ENCODE measurements at places on chromosomes 6 and 20. TPM values are rescaled to one million over a fixed set of nuclear protein-coding genes. Genes with fewer than 3 reads are reported as not detected.

The SLC12A5 gene
- total RNA-seq: 2.0 TPM

- H3K4me1 ChIP-seq: no peaks in the 10 kb centered on the region
- DNase-seq: no peak
- H3K4me3 ChIP-seq: no peak overlapping the region
- H3K27ac ChIP-seq: no peak overlapping the region
Observed at GRCh38 chr6:168988280-168988679, 265.4 kb downstream of the THBS2 start.

DNA sequence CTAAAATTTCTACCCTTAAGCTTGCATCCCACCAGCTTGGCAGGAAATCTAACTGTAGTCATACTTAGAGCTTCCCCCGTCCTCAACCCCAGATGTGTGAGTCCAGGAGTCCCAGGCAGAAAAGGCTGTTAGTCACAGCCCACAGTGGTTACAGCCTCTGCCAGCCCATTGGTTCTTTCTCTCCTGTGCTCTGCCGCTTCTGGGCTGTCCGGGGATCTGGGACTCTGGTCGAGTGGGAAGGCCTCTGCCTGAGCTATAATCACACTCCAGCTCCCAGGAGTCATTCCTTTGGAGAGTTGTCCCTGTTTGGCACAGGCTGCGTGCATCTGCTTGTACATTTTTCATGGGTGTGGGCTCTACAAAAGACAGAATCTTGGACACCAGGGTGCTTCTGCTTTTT, 45.6 kb upstream of the FYN start:
- no peaks in the 10 kb centered on the region for H3K36me3 ChIP-seq
- H3K4me1 ChIP-seq: no peaks in the 10 kb centered on the region
- no peak overlapping the region for H3K27ac ChIP-seq
- DNase-seq: no peak
- H3K27me3 ChIP-seq: no peaks in the 10 kb centered on the region

DNA sequence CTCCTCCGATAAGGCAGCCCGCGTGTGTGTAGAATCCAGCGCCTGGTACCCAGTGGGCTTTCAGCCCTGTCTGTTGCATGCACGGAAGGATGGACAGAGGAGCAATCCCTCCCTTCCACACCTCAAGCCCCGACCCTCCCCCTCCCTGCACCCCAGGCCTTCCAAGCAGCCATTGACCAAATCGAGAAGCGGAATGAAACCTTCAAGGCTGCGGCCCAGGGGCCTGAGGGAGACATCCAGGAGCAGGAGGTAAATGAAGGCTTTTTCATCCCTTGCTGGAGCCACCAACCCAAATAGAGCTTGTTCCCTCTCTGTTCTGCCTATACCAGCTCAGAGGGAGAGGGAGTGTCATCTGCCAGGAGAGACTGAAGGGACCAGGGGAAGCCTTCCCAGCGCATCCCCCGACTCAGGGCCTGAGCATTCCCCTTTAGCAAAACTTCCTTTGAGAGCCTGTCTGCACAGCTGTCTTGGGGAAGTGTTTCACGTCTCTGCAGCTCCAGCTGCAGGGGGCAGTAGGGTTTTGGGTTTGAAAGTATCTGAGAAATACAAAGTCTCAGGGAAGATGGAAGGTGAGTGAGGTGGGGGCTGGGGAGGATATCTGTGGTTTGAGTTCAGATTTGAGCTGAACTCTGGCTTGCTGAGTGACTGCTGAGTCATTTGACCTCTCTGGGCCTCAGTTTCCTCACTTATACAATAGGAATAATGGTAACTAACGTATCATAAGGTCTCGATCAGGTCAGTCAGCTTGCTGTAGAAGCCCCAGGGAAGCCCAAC, 16.1 kb downstream of the FGD2 start:
- no peaks in the 10 kb centered on the region for H3K27me3 ChIP-seq
- H3K36me3 ChIP-seq: peaks cover 6% of the 10 kb centered on the region

Data from upper lobe of right lung (tissue), 1 donor.